ENCODE measurements at places on chromosomes 5 and 9.
A peak's percentile ranks its signal among the peaks of the same experiment; 100 is the strongest.

DNA sequence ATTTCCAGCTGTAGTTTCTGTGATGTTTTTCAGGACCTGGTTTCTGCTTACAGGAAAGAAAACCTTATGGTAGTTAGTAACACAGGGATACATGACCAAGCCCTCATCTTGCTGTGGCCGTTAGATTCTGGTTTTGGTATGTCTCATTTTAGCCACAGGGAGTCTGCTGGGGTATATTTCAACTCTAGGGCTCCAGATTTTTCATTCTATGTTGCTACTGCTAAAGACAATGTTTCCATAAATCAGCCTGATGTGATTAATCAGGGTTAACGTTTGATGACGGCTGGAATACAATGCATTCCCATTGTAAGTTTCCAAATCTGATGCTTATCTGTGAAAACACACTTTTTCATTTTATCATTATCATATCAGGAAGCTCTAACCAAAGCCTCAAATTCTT, 48.2 kb downstream of the P4HA2 start:
- no peak for DNase-seq

DNA sequence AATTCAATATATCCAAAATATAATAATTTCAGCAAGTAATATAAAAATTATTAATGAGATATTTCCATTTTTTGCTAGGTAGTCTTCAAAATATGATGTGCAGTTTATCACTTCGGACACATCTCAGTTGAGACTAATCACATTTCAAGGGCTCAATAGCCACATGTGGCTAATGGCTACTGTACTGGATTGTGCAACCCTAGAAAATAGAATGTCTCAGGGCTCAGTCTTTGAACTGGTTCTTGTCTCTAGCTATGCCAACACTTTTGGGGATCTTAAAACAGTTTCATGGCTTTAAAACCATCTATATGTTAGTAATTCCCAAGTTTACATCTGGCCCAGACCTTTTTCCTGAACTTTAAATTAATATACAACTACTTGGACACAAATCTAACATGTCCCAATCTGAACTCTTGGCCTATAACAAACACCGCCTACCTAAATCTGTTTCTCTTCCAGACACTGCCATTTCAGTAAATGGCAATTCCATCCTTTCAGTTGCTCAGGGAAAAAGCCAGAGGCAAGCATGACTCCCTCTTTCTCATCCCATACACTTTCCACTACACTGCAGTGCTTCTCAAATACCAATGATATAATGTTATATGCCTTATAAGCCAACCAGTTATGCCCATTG, 18.8 kb downstream of the PTAR1 start:
- DNase-seq, result no peak

DNA sequence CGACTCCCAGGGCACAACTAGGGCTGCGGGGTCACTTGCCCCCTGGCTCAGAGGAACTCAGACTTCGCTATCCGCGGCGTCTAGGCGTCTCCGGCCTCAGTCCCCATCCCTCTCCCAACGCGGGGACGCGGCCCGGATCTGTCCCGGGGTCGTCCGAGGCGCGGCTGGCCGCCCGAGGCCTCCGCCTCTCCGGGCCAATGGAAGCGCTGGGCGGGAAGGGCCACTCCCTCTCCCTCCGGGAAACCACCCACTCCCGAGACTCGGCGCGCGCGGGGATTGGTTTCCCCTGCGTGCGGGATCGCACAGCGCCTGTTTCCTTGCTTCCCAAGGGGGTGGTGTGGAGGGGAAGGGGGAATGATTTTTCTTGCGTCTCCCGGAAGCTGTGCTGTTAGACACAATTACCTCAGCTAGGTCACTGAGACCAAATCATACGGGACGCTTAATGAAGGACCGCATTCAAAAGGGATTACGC, 38.3 kb downstream of the NR2F1 start:
- peak; percentile 18 for DNase-seq

- no peak for DNase-seq
These were observed 45.5 kb upstream of the HMGCS1 start for GRCh38 chr5:43358726-43359125.

DNA sequence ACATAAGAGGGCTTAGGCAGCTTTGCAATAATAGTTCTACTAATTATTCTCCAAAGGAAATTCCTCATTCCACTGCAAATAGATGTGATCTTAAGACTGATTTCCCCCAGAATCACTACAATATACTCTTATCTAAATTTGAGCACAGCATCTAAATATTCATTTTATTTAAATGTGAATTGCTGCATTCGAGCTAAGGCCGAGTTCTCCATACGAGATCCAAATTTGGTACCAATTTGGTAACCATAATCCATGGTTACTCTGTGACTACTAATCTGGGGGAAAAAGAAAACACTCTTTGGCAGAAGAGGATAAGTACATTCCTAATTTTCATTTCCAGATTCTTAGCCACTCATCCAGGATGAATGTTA, 19.7 kb upstream of the RIC1 start:
- DNase-seq, result no peak

DNA sequence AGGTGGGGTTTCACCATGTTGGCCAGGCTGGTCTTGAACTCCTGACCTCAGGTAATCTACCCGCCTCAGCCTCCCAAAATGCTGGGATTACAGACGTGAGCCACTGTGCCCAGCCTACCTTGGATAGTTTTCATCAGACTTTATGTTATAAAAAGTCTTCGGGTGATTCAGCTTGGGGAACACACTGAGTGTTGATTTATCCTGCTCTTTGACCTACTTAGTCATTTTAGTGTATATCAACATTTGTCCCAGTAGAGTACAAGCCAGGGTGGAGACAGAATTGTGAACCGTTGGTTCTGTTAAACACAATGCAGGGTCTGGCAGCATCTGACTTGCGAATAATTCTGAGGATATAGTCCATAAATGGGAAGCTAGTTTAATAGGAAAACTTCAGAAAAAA, 39.7 kb downstream of the NFX1 start:
- DNase-seq, result no peak

DNA sequence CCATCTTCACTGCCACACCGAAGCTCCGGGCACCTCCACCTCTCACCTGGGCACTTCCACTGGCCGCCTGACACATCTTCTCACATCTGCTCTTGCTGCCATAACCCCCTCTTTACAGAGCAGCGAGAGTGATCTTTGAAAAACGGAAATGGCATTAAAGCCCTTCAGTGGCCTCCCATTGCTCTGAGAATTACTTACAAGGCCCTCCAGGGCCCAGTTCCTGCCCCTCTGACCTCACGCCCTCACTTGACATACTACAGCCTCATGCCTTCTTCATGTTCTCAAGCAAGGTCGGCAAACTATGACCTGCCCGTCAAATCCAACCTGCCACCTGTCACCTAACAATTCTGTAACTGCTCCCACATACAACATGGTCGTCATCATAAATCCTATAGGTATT, 187.3 kb downstream of the NR3C1 start:
- no peak for DNase-seq

GRCh38 chr5:54146390-54146789, 164.0 kb downstream of the ARL15 start:
- no peak for DNase-seq

- no peak for DNase-seq
These were observed 16.0 kb upstream of the ANGPTL2 start for GRCh38 chr9:127138444-127138843.

Data from stimulated activated effector memory CD8-positive, alpha-beta T cell treated with anti-CD3 and anti-CD28 coated beads, Interleukin-12 subunit alpha, Interleukin-12 subunit beta, amount 100 ng/mL, for 72 hours (primary cell).